ENCODE measurements at places on chromosomes 13 and 19.
A peak's percentile ranks its signal among the peaks of the same experiment; 100 is the strongest.

DNA sequence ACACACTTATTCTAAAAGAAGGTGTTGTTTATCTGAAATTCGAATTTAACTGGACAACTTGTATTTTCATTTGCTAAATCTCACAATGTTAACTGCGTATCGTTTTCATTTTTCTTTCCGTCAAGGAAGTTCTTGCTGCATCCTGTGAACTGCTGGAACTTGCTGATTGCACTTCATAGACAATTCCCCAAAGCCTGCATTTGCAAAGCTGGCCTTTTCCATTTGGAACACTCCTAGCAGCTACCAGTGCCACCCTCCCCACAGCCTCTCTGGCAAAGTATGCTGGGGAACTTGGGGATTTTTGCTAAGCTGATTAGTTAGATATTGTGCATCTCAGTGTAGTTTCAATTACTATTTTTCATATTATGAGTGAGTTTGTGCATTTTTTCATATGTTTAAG, 20.4 kb upstream of the ARGLU1 start:
- H3K4me3 ChIP-seq, result no peak overlapping the region
- no peak overlapping the region for H3K27ac ChIP-seq
- H3K36me3 ChIP-seq, result no peaks in the 10 kb centered on the region
- DNase-seq, result no peak
- no peaks in the 10 kb centered on the region for H3K27me3 ChIP-seq
- H3K4me1 ChIP-seq, result no peaks in the 10 kb centered on the region

DNA sequence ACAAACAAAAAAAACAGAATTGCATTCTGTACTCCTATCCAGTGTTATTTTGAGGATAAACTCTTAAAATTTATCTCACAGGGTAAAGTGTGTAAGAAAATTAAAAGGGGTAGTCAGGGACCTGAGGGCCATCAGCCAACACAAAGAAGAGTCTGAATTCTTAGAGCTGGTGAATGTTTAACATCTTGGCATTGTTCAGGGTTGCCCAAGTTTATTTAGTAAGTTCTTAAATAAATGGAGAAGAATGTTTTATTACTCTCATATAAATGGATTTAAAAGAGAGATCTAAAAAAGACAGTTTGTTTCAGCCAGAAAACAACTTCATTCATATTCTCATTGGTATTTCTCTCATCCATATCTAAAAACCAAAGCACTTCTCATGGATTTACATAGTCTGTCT, 171.7 kb downstream of the LACC1 start:
- H3K4me1 ChIP-seq, result no peaks in the 10 kb centered on the region
- no peaks in the 10 kb centered on the region for H3K27me3 ChIP-seq
- no peak overlapping the region for H3K27ac ChIP-seq
- no peak overlapping the region for H3K4me3 ChIP-seq

- H3K4me1 ChIP-seq, result no peaks in the 10 kb centered on the region
- H3K27me3 ChIP-seq, result peaks cover 9% of the 10 kb centered on the region
- H3K36me3 ChIP-seq, result peaks cover 3% of the 10 kb centered on the region
- no peak for DNase-seq
Observed at GRCh38 chr19:6364353-6364752, 3.0 kb downstream of the CLPP start.

DNA sequence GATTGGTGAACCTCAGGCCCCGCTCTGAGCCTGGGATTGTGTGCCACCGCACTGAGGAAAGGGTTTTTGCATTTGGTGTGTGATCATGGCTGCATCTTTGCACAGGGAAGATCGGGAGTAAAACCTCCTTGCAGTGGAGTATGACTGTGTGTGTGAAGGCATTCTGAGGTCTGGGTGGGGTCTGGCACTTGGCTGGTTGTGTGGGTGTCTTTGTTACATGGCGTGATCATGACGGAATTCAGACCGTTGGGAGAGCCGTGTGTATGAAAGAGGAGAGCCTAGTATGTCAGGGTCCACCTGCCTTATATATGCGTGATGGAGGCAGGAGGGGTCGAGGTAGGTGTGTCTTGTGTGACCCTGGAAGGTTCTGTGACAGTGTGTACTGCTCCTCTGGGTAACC, 740 bp upstream of the BEST2 start:
- no peaks in the 10 kb centered on the region for H3K4me1 ChIP-seq
- no peak overlapping the region for H3K4me3 ChIP-seq
- H3K36me3 ChIP-seq, result no peaks in the 10 kb centered on the region
- no peak for DNase-seq
- no peak overlapping the region for H3K27ac ChIP-seq
- H3K27me3 ChIP-seq, result peaks cover 58% of the 10 kb centered on the region

DNA sequence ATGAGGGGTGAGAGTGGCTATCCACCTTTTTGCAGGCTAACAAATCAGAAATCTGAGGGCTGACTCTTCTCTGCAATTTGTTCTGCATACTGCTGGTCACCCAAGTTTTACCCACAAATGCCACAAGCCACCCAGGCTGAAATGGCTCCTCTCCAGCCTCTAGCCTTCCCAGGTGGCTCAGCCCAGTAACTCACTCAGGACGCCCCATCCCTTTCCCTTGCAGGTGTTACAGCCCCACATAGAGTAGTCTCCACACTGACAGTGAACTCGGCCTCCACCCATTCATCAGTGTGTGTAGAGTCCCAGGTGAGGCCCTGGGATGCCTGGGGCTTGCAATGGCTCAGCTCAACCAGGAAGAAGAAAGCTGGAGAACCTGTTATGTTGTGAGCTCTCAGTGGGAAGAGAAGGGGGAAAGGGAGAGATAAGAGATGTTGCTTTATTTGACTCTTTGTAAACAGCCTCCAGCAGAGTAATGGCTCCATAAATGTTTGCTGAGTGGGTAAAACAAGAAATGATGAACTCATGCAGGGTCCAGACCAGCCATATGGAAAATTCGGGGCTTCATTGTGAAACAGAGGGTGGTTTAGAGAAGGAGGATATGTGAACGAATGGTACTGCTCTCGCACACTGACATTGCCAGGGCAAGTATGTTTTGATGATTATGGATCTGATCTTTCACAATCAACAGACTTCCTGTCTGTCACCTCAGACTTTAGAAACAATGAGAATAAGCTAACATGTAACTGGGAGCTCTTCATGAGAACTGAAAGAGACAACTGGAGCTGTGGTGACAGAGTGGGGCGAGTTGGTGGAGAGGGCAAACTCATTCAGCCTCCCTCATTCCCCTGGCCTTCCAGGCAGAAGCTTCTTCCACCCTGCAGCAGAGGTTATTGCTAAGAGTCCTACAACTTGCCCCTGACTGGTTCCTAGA, 74.2 kb upstream of the RFC3 start:
- no peaks in the 10 kb centered on the region for H3K27me3 ChIP-seq
- no peak for DNase-seq
- no peak overlapping the region for H3K27ac ChIP-seq
- H3K4me1 ChIP-seq, result no peaks in the 10 kb centered on the region
- no peaks in the 10 kb centered on the region for H3K36me3 ChIP-seq

GRCh38 chr13:67120872-67121531, 109.1 kb downstream of the PCDH9 start:
- DNase-seq, result no peak
- H3K4me1 ChIP-seq, result no peaks in the 10 kb centered on the region
- no peaks in the 10 kb centered on the region for H3K27me3 ChIP-seq
- no peaks in the 10 kb centered on the region for H3K36me3 ChIP-seq

- H3K27me3 ChIP-seq, result no peaks in the 10 kb centered on the region
- no peaks in the 10 kb centered on the region for H3K4me1 ChIP-seq
- H3K27ac ChIP-seq, result no peak overlapping the region
- H3K4me3 ChIP-seq, result no peak overlapping the region
- H3K36me3 ChIP-seq, result no peaks in the 10 kb centered on the region
Observed at GRCh38 chr13:111850458-111850857, 216.5 kb upstream of the SOX1 start.

DNA sequence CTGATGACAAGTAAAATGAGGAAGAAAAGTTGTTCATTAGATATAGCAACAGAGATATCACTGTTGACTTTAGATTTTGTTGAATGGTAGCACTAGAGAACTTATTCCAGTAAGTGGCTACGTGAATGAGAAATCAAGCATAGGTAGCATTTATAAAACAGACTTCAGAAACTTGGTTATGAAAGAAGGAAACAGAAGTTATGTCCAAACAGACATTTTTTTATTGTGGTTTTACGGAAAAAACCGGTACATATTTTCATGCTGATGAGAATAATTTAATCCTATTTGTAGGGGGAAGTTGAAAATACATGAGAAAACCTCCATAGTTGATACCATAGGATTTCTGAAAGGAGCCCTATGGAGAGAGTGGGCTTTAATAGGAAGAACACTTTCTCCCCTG, 325.7 kb upstream of the SLC10A2 start:
- no peaks in the 10 kb centered on the region for H3K4me1 ChIP-seq
- DNase-seq, result no peak
- no peaks in the 10 kb centered on the region for H3K36me3 ChIP-seq
- no peaks in the 10 kb centered on the region for H3K27me3 ChIP-seq
- no peak overlapping the region for H3K27ac ChIP-seq

- DNase-seq, result no peak
- no peak overlapping the region for H3K27ac ChIP-seq
- no peak overlapping the region for H3K4me3 ChIP-seq
- no peaks in the 10 kb centered on the region for H3K36me3 ChIP-seq
- H3K27me3 ChIP-seq, result no peaks in the 10 kb centered on the region
- no peaks in the 10 kb centered on the region for H3K4me1 ChIP-seq
Observed at GRCh38 chr19:38830039-38830733, 1.4 kb downstream of the ECH1 start.

DNA sequence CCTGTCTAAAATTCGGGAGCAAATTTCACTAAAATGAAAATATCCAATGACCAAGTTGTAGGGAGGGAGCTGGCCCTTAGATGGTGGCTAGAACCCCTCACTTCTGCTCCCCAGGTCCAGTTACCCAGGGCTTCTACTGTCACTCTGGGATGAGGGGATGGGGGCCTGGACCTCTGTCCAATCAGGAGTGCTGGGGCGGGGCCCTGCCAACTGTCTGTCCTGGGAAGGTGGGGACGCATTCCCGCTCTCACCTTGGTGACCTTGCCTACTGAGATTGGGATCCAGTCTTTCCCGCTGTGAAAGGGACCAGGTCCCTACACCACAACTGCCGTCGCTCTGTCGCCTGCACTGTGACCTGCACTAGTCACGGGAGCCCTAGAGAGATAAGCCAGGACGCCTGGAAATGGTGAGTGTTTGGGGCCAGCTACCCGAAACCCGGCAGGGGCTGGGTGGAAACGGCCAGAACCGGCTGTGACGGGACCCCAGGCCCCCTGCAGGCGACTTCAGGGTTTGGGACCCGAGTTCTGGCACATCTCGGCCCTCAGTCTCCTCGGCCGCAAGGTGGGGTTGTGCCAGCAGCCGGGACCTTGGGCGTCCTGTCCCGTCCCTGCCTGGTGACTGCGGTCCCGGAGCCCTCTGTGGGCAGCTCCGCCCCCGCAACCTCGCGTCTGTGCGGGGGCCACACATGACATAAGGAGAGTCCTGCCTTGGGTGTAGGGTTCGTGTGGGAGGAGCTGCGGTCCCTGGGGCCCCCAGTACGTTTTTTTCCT, 22.8 kb downstream of the ZNF20 start:
- no peaks in the 10 kb centered on the region for H3K27me3 ChIP-seq
- H3K36me3 ChIP-seq, result no peaks in the 10 kb centered on the region
- DNase-seq, result no peak
- no peaks in the 10 kb centered on the region for H3K4me1 ChIP-seq

GRCh38 chr13:48349525-48349924, 46.0 kb downstream of the RB1 start:
- DNase-seq, result no peak
- no peaks in the 10 kb centered on the region for H3K27me3 ChIP-seq
- no peak overlapping the region for H3K4me3 ChIP-seq
- no peak overlapping the region for H3K27ac ChIP-seq
- no peaks in the 10 kb centered on the region for H3K4me1 ChIP-seq
- H3K36me3 ChIP-seq, result no peaks in the 10 kb centered on the region

- peak; percentile 6 for DNase-seq
- no peaks in the 10 kb centered on the region for H3K4me1 ChIP-seq
- no peak overlapping the region for H3K27ac ChIP-seq
Observed at GRCh38 chr13:20525144-20525600, 485 bp downstream of the CRYL1 start.

DNA sequence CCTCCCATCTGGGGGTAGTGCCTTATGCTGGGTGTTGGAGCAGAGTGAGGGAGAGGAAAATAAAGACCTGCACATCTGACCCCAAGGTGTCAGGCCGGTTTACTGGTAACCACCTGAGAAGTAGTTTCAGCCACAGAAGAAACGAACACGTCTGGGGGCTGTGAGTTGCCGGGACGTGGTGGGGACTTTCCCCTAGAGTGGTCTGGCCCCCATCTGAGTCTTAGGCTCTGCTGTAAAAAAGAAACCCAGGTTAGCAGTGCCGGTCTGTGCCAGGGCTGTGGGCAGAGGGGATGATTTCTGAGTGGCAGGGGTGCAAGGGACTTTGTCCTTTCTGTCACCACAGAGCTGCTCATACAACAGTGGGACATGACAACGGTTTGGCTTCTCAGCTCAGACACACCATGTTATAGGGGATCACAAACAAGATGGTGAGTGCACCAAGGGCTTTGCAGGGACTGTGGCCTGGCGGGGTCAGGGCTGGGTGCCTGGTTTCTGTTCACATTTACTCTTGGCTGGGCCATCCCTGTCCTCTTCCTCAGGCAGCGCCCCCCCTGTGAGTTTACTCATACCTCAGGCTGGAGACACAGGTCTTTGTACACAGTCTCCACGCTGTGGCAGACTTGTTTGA, 9.0 kb downstream of the GCDH start:
- H3K27ac ChIP-seq, result peak overlapping the region; percentile 89
- peak overlapping the region; percentile 47 for H3K4me3 ChIP-seq
- H3K27me3 ChIP-seq, result no peaks in the 10 kb centered on the region
- H3K36me3 ChIP-seq, result no peaks in the 10 kb centered on the region
- peaks cover 17% of the 10 kb centered on the region for H3K4me1 ChIP-seq

- no peaks in the 10 kb centered on the region for H3K27me3 ChIP-seq
- H3K36me3 ChIP-seq, result no peaks in the 10 kb centered on the region
- H3K4me3 ChIP-seq, result no peak overlapping the region
- H3K4me1 ChIP-seq, result no peaks in the 10 kb centered on the region
- DNase-seq, result no peak
Observed at GRCh38 chr13:34750078-34750931, 191.8 kb upstream of the NBEA start.

DNA sequence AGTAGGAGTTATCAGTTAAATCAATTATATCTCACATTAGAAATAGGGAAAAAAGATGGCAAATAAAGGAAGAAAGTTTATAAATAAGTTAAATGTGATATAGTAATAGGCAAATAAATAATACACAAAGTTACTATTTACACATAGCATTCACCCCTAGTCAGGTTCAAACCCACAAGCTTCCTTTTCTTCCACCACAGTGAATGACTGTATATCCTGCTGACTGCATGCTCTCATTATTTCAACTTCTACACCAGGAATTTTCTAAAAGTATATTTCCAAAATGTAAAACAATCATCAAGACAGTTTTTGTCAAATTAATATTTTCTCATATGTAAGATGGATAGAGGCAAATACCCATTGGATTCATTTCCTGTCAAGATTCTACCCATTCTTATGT, 548.6 kb upstream of the SLITRK5 start:
- no peaks in the 10 kb centered on the region for H3K36me3 ChIP-seq
- no peak overlapping the region for H3K27ac ChIP-seq
- no peaks in the 10 kb centered on the region for H3K4me1 ChIP-seq

All from MM.1S (cell line).